ENCODE measurements at places on chromosomes 4 and X. TPM values are rescaled to one million over a fixed set of nuclear protein-coding genes. Genes with fewer than 3 reads are reported as not detected.

Gene DCAF12L2
- 9.0 TPM for total RNA-seq

Gene SMR3B
- total RNA-seq: not detected

- no peak for DNase-seq
Observed at GRCh38 chr4:24551492-24552289, 32.7 kb downstream of the DHX15 start.

Gene TREX2
- total RNA-seq: not detected

Gene PAGE3
- total RNA-seq: not detected

DNA sequence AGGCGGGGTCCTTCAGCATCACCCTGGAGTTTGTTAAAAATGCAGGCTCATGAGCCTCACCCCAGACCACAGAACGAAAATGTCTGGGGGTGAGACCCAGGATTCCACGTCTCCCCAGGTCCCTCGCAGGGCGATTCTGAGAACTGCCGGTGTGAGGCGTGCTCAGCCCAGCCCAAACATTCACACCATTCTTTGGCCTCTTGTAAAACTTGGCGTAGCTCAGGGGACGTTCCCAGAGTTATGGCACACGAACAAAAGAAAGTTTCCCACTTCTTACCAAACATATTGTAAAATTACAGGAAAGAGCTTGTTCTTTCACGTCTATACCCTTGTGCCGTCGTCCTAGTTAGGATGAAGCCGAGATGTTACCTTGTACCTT, 12.9 kb downstream of the CD99 start:
- no peak for DNase-seq

DNA sequence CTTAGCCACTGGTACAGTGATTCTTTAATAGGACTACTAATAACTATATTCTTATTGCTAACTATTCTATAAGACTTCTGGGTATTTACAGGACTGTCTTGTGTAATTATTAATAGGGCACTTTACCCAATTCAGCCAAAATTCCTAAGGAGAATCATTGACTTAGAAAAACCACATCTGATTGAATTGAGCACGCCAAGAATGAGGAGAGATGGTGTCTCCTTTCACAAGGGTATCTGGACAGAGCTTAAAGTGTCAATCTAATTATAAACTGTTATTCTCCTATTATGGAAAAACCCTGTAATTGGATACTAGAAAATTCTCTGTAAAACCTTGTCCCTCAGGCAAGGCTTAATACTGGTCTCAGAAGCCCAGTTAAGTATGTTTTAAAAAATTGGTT, 111.1 kb upstream of the TLL1 start:
- no peak for DNase-seq
